GM12878 (cell line): ENCODE measurements at places on chromosomes 6 and 20. TPM values are rescaled to one million over a fixed set of nuclear protein-coding genes. Genes with fewer than 3 reads are reported as not detected.
A peak's percentile ranks its signal among the peaks of the same experiment; 100 is the strongest.

GRCh38 chr6:113591896-113592827 is 265.0 kb upstream of the MARCKS start:
- DNase-seq, result no peak
- H3K36me3 ChIP-seq, result no peaks in the 10 kb centered on the region
- H3K4me3 ChIP-seq, result no peak overlapping the region
- no peaks in the 10 kb centered on the region for H3K27me3 ChIP-seq
- H3K4me1 ChIP-seq, result no peaks in the 10 kb centered on the region

- DNase-seq, result no peak
- peaks cover 4% of the 10 kb centered on the region; the same call in 1 of the 2 replicates for H3K27me3 ChIP-seq
- H3K27ac ChIP-seq, result peak overlapping the region; percentile 86
- no peaks in the 10 kb centered on the region for H3K36me3 ChIP-seq
These were observed 1.2 kb downstream of the ACSS1 start for GRCh38 chr20:25056690-25057233.

GRCh38 chr6:13299918-13300317 is 28.4 kb downstream of the TBC1D7 start:
- H3K36me3 ChIP-seq, result peaks cover 18% of the 10 kb centered on the region
- peaks cover 23% of the 10 kb centered on the region for H3K4me1 ChIP-seq
- H3K27ac ChIP-seq, result no peak overlapping the region
- no peaks in the 10 kb centered on the region for H3K27me3 ChIP-seq
- no peak overlapping the region for H3K4me3 ChIP-seq

DNA sequence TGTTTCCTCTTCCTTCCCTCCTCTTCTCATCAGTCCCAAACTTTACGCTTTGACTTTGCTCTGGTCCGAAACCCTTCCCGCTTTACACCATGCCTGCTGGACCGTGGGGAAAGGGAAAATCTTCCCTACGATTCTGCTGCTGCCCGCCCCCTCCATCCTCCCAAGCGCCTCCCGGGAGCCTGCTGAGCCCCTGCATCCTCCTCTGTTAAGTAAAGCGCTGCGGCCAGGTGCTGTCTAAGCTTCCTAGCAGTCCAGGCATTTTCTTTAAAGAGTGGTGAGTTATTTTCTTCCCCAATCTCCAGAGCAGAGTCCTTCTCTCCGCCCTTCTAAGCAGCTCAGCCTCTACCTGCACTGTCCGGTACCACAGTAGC is 376.3 kb downstream of the RNGTT start:
- no peaks in the 10 kb centered on the region for H3K27me3 ChIP-seq
- H3K4me3 ChIP-seq, result no peak overlapping the region
- no peaks in the 10 kb centered on the region for H3K36me3 ChIP-seq
- DNase-seq, result no peak
- H3K27ac ChIP-seq, result no peak overlapping the region
- no peaks in the 10 kb centered on the region for H3K4me1 ChIP-seq

GRCh38 chr20:32611286-32611685 is 26.2 kb upstream of the NOL4L start:
- no peaks in the 10 kb centered on the region; the same call in 1 of the 2 replicates for H3K27me3 ChIP-seq
- no peak for DNase-seq
- H3K4me3 ChIP-seq, result no peak overlapping the region
- no peak overlapping the region for H3K27ac ChIP-seq
- no peaks in the 10 kb centered on the region for H3K36me3 ChIP-seq

Gene SLC52A3
- total RNA-seq, result not detected in 2 replicates

GRCh38 chr6:110471726-110472365 is 4.6 kb downstream of the SLC22A16 start:
- no peak overlapping the region for H3K27ac ChIP-seq
- H3K27me3 ChIP-seq, result no peaks in the 10 kb centered on the region; the same call in none of the 2 replicates
- no peaks in the 10 kb centered on the region for H3K36me3 ChIP-seq
- H3K4me1 ChIP-seq, result no peaks in the 10 kb centered on the region
- no peak for DNase-seq
